ENCODE measurements at places on chromosomes 13 and 19. TPM values are rescaled to one million over a fixed set of nuclear protein-coding genes. Genes with fewer than 3 reads are reported as not detected.

CEACAM16 gene
- total RNA-seq, result not detected

VAV1 gene
- not detected for total RNA-seq

KCTD4 gene
- not detected for total RNA-seq

ZNF649 gene
- total RNA-seq, result 6.2 TPM

FAM216B gene
- total RNA-seq, result 0.26 TPM

NKPD1 gene
- total RNA-seq, result 0.26 TPM

TMEM86B gene
- total RNA-seq, result 1.3 TPM

GRCh38 chr19:15971224-15971780, 22.5 kb downstream of the OR10H4 start:
- DNase-seq, result no peak
- no peaks in the 10 kb centered on the region for H3K27me3 ChIP-seq
- H3K36me3 ChIP-seq, result no peaks in the 10 kb centered on the region
- no peak overlapping the region for H3K27ac ChIP-seq
- no peaks in the 10 kb centered on the region for H3K4me1 ChIP-seq
- H3K4me3 ChIP-seq, result no peak overlapping the region

GRCh38 chr13:75489502-75490263, 7.7 kb upstream of the TBC1D4 start:
- peak; percentile 66 for DNase-seq
- H3K27ac ChIP-seq, result no peak overlapping the region
- no peaks in the 10 kb centered on the region for H3K27me3 ChIP-seq
- H3K4me1 ChIP-seq, result no peaks in the 10 kb centered on the region
- no peaks in the 10 kb centered on the region for H3K36me3 ChIP-seq
- H3K4me3 ChIP-seq, result no peak overlapping the region

- peak overlapping the region; percentile 94 for H3K27ac ChIP-seq
- no peaks in the 10 kb centered on the region for H3K27me3 ChIP-seq
- DNase-seq, result no peak
These were observed 574 bp downstream of the SH3GL1 start for GRCh38 chr19:4399812-4400134.

DNA sequence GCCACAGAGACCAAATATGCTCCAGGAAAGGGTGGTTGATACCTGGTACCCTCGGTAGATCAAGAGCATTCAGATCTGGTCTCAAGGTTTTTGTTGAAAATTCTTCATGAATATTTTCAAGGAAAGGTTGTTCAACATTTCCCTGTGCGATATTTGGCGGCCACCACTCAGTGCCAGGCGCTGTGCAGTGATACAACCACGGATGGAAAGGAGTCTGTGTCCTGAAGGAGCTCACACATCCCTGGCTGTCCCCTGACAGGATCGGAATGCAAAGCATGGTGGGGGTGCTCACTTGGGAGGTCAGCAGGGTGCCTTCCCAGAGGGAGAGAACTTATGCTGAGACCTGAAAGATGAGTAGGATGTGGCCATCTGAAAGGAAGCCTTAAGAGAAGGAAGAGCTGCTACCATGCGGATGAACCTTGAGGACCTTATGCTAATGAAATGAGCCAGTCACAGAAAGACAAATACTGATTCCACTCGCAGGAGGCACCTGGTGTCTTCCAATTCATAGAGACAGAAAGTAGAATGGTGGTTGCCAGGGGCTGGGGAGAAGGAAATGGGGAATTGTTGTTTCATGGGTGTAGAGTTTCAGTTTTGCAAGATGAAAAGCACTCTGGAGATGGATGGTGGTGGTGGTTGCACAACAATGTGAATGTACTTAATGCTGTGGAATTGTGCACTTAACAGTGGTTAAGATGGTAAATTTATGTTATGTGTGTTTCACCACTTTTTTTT, 41.6 kb downstream of the HSPH1 start:
- no peaks in the 10 kb centered on the region for H3K4me1 ChIP-seq
- H3K36me3 ChIP-seq, result no peaks in the 10 kb centered on the region
- no peak overlapping the region for H3K27ac ChIP-seq
- H3K4me3 ChIP-seq, result no peak overlapping the region
- H3K27me3 ChIP-seq, result peaks cover 55% of the 10 kb centered on the region

GRCh38 chr13:50691681-50692263, 151.7 kb downstream of the DLEU7 start:
- H3K27ac ChIP-seq, result no peak overlapping the region
- no peaks in the 10 kb centered on the region for H3K27me3 ChIP-seq
- H3K4me3 ChIP-seq, result no peak overlapping the region
- no peaks in the 10 kb centered on the region for H3K4me1 ChIP-seq
- peak; percentile 62 for DNase-seq
- no peaks in the 10 kb centered on the region for H3K36me3 ChIP-seq

DNA sequence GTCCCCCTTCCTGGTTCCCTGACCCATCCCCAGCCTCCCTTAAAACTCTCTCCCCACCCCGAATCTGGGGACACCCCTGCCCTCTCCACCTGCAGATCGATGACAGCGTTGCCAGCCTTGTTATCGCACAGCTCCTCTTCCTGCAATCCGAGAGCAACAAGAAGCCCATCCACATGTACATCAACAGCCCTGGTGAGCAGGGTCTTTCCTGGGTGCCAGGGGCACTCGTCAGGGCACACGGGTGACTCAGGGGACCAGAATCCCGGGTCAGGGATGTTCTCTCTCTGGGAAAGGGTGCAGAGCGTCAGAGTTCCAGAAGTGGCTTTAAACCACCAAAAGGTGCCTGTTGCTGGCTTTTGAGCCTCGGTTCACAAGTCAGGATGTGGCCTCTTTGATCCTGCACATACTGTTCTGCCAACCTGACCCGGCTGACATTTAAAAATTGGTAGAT, 1.0 kb downstream of the CLPP start:
- peak overlapping the region; percentile 82 for H3K4me3 ChIP-seq
- H3K27ac ChIP-seq, result peak overlapping the region; percentile 73
- peaks cover 2% of the 10 kb centered on the region for H3K4me1 ChIP-seq
- DNase-seq, result no peak

GRCh38 chr13:110475117-110475516, 86.4 kb downstream of the RAB20 start:
- H3K27me3 ChIP-seq, result no peaks in the 10 kb centered on the region
- no peak for DNase-seq
- H3K4me3 ChIP-seq, result no peak overlapping the region
- no peak overlapping the region for H3K27ac ChIP-seq
- H3K36me3 ChIP-seq, result peaks cover 12% of the 10 kb centered on the region

DNA sequence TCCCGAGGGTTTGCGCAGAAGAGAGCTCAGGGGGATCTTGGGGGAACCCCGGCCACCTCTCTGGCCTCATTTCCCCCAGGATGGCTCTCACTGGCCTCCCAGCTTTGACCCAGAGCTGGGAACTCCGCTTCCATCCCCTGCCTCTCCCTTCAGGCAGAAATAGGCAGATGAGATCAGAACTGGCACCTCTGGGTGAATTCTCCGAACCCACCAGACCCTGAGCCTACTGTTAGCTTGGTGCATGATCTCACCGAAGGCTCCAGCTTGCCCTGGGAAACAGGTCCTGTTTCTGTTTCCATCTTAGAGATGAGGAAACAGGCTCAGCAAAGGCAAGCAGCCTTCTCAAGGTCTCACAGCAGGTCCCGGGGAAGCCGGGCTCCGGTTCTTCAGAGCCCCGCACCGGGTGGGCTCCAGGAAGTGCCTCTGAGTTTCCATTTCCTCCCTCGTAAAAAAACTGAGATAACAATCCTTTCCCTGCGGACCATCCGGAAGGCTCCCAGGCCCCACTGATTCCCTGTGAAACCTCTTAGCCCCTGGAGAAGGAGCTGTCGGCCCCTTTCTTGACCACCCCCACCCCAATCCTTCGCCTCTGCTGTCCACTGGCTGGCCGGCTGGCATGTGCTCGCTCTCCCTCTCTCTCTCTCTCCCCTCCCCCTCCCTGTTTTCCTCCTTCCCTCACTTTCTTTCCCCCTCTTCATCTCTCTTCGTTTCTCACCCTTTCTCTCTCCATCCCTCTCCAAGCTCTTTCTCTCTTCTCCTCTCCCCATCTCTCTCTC, 2.1 kb downstream of the NECTIN2 start:
- H3K4me1 ChIP-seq, result peaks cover 7% of the 10 kb centered on the region
- peak overlapping the region; percentile 90 for H3K27ac ChIP-seq
- peak; percentile 57 for DNase-seq
- H3K36me3 ChIP-seq, result peaks cover 4% of the 10 kb centered on the region

DNA sequence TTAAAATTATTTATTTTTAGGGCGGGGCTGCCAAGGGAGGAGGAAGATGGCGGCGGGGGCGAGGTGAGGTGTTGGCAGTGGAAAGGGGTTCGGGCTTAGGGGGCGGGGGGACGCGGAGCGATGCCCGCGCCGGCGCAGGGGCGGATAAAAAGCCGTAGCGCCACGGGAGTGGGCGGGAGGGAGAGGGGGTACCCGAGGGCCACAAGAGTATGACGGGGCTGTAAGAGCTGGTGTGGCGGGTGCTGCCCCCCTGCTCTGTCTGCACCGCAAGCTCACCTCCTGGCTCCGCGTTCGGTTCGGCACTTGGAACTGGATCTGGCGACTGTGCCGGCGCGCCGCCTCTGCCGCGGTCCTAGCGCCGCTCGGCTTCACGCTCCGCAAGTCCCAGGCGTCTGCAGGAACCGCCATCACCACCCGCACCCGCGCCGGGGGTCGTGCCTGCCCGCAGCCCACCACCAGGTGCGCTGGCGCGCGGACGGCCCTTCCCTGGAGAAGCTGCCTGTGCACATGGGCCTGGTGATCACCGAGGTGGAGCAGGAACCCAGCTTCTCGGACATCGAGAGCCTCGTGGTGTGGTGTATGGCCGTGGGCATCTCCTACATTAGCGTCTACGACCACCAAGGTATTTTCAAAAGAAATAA, 265.2 kb upstream of the SGCG start:
- H3K4me1 ChIP-seq, result no peaks in the 10 kb centered on the region
- no peaks in the 10 kb centered on the region for H3K27me3 ChIP-seq
- H3K27ac ChIP-seq, result no peak overlapping the region
- DNase-seq, result peak; percentile 64

GRCh38 chr13:84553227-84553626, 671.0 kb upstream of the SLITRK1 start:
- DNase-seq, result no peak
- no peak overlapping the region for H3K27ac ChIP-seq
- no peaks in the 10 kb centered on the region for H3K36me3 ChIP-seq
- H3K4me1 ChIP-seq, result no peaks in the 10 kb centered on the region
- H3K27me3 ChIP-seq, result no peaks in the 10 kb centered on the region

DNA sequence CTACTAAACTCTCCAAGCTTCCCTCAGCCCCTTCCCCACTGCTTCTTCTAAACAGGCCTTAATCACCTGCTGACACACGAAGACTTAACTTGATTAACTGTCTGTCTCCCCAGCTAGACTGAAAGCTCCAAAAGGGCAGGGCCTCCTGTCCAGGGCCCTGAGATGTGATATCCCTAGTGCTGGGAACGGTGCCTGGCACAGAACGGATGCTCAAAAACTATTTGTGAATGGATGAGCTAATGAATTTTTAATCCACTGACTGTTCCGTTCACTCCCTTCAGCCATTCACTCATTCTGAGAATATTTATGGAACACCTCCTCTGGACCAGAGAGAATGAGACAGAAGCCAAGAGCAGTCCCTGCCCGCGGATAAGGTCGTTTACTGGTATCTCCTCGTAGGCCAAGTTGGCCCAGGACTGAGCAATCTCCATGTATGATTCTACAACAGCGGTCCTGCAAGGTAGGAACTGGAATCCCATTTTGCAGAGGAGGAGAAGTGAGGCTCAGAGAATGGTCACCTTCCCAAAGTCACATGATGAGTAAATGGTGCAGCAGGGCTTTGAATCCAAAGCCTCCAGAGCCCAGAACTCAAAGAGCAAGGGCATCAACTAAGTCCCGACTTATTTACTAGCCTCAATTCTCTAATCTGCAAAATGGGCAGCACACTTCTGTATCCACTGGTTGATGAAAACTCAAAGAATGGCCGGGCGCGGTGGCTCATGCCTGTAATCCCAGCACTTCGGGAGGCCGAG, 3.4 kb downstream of the DMWD start:
- H3K4me3 ChIP-seq, result no peak overlapping the region
- peaks cover 12% of the 10 kb centered on the region for H3K4me1 ChIP-seq
- H3K27ac ChIP-seq, result no peak overlapping the region
- no peaks in the 10 kb centered on the region for H3K27me3 ChIP-seq
- DNase-seq, result no peak

DNA sequence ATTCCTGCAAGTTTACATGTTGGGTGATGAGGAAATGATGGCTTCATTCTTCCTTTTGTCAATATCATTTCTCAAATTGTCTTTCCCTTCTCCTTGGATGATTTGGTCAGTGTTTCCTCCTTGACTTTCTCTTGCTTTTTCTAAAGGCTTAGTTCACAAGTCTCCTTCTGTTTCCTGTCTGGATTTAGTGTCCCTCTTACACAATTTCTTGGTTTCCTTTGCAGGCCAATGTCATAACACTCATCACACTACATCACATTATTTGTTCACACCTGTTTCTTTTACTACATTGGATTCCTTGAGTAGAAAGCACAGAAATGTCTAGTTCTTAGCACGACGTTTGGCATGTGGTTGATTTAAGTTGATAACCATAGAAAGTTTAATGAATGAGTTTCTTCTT, 490.7 kb downstream of the TDRD3 start:
- DNase-seq, result no peak
- H3K27me3 ChIP-seq, result no peaks in the 10 kb centered on the region
- no peak overlapping the region for H3K4me3 ChIP-seq

DNA sequence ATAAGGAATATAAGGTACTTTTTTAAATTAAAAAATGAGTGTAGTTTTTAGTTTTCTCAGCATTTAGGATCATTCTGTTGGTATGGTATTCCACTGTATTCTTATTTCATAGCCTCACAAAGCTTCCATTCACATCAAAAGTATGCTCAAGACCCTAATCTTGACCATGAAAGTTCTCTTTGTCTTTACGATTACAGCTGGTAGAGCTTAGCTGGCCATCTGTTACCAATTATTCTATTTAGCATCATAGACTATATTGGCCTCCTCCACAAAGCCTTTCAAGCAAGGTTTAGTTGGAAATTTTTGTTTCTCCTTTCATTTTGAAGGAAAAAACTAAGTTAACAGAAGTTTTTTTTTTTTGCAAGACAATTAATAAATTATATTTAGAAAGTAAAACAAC, 245.1 kb downstream of the KCTD12 start:
- no peak overlapping the region for H3K4me3 ChIP-seq
- H3K36me3 ChIP-seq, result no peaks in the 10 kb centered on the region
- peak; percentile 35 for DNase-seq
- H3K4me1 ChIP-seq, result peaks cover 3% of the 10 kb centered on the region
- H3K27ac ChIP-seq, result no peak overlapping the region

DNA sequence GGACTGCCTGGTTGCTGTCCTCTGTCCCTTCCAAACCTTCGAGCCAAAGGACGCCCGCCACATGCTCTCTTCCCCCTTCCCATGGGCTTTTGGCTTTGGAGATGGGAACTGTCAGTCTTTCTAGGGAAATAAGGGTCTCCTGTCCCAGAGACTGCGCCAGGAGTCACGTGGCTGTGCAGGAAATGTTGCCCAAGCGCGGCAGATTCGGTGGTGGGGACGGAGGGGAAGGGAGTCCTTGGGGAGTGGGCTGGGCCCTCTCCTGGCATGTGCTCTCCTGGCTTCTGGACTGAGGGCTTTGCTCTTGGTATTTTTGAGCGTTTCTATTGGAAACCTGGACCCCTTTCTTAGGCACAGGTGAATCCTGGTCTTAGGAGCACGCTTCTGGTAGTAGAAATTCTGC, 103.2 kb downstream of the KDM4B start:
- H3K4me3 ChIP-seq, result no peak overlapping the region
- no peak overlapping the region for H3K27ac ChIP-seq
- H3K36me3 ChIP-seq, result peaks cover 5% of the 10 kb centered on the region
- H3K27me3 ChIP-seq, result no peaks in the 10 kb centered on the region

All from fibroblast of lung (primary cell).